ENCODE measurements at places on chromosomes 3 and 15.

DNA sequence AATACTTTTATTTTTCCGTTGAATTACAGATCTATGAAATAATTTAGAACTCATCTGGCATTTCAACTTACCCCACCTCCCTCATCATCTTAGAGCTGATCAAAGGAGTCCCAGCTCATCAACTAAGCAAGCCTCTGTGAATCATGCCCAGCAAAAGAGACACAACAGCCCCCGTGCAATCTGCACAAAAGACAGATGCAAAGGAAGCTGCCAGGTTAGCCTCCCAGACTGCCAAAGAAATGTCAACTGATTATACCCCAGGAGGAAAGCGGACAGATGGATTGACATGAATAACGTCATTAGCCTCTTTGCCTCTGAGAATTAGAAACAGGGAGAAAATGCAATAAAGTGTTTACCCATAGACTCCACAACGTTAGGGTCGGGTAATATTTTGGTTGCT, 75.0 kb downstream of the GABRB3 start:
- no peak for DNase-seq

DNA sequence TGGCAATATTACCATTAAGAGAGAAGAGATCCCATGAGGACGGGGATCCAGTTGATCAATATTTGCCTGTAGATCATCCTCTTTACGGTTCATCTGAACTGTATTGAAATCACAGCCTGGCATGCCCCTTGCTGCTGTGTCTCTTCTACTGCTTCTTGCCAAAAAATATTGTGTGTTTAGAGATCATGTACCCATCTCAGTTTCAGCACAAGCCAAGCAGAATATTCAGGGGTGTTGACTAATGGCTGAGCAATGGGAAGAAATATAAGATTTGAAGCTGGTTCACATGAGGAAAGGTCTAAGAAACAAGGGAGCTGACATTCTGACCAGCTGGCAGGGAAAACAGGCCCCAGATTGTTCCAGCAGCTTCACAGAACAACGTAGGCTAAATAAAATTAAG, 21.3 kb downstream of the ATP13A5 start:
- DNase-seq = no peak

- no peak for DNase-seq
These were observed 48.9 kb downstream of the RASGRF1 start for GRCh38 chr15:79041601-79042168.

GRCh38 chr3:13324835-13325501, 95.2 kb downstream of the NUP210 start:
- DNase-seq = no peak

GRCh38 chr15:69509131-69509530, 56.5 kb downstream of the RPLP1 start:
- DNase-seq = no peak

GRCh38 chr3:186476541-186476940, 67.6 kb downstream of the CRYGS start:
- DNase-seq = no peak

GRCh38 chr3:169501777-169502320, 161.7 kb downstream of the MECOM start:
- no peak for DNase-seq

DNA sequence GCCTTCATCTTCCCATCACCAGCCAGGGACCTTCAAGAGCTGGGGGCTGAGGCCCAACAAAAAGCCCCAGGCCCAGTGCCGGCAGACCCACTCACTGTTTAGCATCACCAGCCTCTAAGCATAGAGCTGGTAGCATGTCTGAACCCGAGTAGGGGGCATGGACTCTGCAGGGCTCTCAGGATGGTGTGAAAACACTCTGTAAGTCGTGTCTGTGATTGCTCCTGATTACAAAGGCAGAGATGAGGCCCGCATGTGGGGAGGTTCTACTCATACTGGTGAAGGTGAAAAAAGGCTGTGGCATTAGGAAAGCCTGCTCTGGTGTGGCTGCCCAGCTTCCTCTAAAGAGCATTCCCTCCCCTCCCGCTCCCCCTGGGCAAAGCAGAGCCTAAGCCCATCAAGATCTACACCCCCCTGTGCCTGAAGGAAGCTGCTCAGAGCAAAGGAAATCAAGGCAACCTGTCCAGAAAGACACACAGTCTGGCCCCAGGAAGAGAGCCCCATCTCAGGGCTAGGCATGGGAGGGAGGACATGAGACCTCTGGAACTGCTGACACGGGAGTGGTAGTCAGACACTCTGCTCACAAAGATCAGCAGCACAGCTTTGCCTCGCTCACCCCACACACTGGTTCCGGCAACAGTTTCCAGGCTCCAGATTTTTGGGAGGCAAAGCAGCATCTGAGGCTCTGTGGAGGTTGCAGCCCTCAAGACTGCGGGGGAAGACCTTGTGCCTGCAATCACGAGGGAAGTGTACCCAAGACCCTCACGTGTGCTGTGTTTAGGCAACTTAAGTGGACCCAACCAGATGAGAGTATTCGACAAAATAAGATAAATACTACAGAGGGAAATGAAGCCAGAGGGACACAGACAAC, 36.7 kb downstream of the CCDC12 start:
- no peak for DNase-seq

GRCh38 chr3:4413467-4413866, 53.6 kb downstream of the SUMF1 start:
- no peak for DNase-seq

DNA sequence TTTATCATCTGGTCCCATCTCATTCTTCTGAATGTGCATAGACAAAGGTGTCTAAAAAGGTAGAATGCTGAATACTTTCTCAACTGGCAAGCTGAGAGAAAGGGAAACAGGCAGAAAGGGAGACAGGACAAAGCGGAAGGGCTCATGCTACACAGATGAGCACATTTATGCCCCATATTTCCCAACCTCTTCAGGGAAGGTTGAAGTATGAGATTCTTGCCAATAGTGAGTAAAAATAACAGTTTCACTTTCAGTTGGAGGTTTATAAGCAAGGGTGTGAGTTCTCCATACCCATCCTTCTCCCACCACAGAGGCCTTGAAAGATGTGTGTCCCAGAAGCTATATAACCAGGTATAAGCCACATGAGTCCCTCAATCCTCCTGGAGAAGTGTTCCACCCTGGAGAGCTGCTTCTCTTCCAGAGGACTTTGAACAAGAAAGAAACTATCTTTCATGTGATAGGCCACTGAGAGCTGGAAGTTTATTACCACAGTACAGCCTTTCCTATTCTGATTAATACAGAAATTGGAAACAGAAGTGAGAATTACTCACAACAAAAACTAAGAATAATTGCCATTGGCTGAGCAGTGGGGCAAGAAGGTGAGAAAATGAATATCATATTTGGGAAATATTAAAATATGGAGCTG, 709.4 kb upstream of the NR2F2 start:
- peak; percentile 60 for DNase-seq

GRCh38 chr3:188925376-188925775, 246.4 kb upstream of the TPRG1 start:
- no peak for DNase-seq

DNA sequence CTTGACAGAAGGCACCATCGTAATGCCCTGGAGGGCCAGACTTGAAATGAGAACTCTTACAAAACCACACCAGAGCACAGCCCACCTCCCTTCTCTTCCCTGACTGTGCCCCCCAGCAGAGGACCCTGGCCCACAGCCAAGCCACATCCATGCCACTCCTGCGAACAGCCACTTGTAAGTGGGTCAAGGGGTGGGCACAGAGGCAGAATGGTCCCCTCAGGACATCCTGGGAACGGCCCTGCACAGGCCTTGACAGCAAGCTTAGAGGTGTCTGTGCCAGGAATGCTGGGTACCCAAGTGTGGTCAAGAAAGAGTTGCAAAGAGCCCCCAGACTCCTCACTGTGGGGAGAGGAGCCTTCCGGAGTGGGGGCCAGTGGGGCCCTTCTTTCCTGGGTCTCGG, 33.3 kb downstream of the HCN4 start:
- DNase-seq = no peak

DNA sequence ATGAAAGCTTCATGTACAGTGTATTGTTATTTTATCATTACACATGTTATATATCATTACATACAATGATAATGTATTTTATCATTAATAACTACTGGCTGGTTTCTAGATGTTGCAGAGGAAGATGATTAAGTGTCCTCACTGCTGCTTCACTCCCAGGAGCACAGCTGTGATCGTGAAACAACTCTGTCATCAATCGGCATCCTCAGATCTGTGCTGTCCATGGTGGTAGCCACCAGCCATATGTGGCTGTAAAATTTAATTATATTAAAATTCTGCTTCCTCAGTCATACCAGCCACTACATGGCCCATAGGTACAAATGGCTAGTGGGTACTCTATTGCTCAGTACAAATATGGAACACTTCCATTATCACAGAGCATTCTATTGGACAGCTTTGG, 379.4 kb upstream of the CFAP20DC start:
- DNase-seq = no peak

- DNase-seq = no peak
These were observed 194.7 kb downstream of the NR1D2 start for GRCh38 chr3:24139463-24140412.

DNA sequence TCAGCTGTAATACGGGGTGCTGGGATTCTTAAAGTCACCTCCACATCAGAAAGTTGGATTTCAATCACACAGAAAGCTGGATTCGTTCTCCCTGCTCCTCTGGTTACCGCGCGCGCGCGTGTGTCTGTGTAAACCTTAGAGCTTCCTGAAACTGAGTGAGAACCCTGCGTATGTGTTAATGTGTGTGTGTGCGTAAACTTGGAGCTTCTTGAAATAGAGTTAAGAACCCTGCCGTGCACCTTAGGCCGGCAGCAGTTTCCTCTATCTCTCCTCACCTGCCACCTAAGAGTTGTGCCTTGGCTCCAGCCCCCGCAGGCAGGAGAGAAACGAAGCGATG, 531 bp downstream of the LZTFL1 start:
- no peak for DNase-seq

DNA sequence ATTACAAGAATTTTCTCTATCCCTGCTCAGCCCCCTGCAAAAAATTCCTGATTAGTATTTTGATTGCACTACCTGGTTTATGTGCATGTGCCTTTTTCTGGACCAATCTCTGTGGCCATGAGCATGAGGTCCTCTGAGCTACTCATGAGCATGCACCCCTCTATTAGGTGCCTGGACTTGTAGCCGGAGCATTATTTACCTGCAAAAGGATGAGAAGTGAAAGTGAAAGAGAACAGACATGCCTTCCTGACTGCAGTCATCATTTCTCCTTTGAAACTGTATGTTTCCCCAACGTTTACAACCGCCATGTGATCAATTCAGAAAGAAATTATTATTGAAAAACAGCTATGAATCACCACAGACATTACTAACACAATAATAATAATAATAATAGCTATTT, 1008.8 kb downstream of the ROBO2 start:
- no peak for DNase-seq

GRCh38 chr15:101022306-101022705, 103.1 kb downstream of the LRRK1 start:
- peak; percentile 33 for DNase-seq

GRCh38 chr3:71005702-71006321, 577.7 kb downstream of the FOXP1 start:
- DNase-seq = no peak

- DNase-seq = no peak
These were observed 29.0 kb downstream of the ADIPOQ start for GRCh38 chr3:186871403-186871924.

GRCh38 chr3:151837057-151837456, 23.1 kb downstream of the AADAC start:
- no peak for DNase-seq

GRCh38 chr15:66860844-66861243, 158.8 kb downstream of the SMAD6 start:
- DNase-seq = no peak

- no peak for DNase-seq
These were observed 300.4 kb downstream of the SV2B start for GRCh38 chr15:91400481-91400880.

DNA sequence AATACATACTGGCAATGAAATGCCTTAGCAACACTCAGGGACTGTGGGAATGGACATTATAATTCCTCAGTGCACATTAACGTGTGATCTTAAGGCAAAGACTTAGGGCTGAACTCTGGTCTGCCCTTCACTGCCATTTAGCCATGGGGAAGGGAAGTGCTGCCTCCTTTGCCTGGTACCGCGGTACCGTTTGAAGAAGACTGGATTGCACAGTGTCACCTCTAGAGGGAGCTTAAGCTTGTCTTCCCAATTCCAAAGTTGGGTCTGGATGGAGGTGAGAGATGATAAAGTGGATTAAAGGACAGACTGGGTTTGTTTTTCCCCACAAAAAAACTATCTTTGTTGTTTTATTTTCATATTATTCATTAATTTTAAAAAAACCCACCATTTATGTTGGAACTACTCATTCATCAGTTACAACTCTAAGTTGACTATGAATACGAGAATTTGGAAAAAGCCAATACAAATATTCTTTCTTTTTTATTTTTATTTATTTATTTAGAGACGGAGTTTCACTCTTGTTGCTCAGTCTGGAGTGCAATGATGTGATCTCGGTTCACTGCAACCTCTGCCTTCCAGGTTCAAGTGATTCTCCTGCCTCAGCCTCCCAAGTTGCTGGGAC, 60.0 kb upstream of the SYN2 start:
- peak; percentile 17 for DNase-seq

- no peak for DNase-seq
These were observed 48.8 kb upstream of the PLXND1 start for GRCh38 chr3:129655291-129655700.

DNA sequence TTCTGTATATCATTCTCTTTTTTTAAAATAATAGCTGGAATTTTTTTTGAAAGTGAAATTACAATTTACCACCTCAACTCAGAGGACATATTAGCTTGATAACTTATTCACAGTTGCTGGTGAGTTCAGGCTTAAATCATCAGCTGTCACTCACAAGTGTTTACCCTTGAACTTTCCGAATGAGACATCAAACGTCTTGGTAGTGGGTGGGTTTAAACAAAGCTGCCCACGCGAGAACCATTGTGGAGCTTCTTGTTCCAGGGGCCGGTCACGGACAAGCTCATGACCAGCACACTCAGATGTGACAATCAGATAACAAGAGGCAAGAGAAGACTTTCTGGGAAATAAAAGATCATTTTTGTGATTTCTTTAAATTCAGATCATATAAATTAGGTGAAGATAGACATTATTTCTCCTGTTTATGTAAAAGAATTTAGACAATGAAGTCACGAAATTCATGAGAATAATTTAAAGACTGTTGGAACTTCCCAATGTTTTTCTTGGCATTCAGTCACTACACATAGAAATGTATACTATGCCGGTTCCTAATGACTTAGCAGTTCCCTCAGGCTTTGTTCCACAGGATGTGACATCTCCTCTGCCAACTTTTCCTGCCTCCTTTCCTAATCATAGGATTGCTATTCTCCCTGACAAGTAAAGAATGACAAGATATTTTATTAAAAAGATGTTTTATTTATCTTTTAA, 29.3 kb downstream of the BTD start:
- DNase-seq = no peak

GRCh38 chr3:116302087-116302747, 143.1 kb downstream of the LSAMP start:
- no peak for DNase-seq
